ENCODE measurements at places on chromosomes 3 and 15.

GRCh38 chr3:190912736-190913135 lies 50.2 kb upstream of the GMNC start:
- DNase-seq, result no peak

- no peak for DNase-seq
Observed at GRCh38 chr3:4426782-4427344, 40.2 kb downstream of the SUMF1 start.

GRCh38 chr3:11703146-11703545 lies 59.4 kb upstream of the VGLL4 start:
- no peak for DNase-seq

GRCh38 chr15:64284042-64284441 lies 71.9 kb downstream of the CSNK1G1 start:
- DNase-seq, result no peak

GRCh38 chr3:120773932-120774331 lies 31.4 kb downstream of the GTF2E1 start:
- DNase-seq, result no peak

DNA sequence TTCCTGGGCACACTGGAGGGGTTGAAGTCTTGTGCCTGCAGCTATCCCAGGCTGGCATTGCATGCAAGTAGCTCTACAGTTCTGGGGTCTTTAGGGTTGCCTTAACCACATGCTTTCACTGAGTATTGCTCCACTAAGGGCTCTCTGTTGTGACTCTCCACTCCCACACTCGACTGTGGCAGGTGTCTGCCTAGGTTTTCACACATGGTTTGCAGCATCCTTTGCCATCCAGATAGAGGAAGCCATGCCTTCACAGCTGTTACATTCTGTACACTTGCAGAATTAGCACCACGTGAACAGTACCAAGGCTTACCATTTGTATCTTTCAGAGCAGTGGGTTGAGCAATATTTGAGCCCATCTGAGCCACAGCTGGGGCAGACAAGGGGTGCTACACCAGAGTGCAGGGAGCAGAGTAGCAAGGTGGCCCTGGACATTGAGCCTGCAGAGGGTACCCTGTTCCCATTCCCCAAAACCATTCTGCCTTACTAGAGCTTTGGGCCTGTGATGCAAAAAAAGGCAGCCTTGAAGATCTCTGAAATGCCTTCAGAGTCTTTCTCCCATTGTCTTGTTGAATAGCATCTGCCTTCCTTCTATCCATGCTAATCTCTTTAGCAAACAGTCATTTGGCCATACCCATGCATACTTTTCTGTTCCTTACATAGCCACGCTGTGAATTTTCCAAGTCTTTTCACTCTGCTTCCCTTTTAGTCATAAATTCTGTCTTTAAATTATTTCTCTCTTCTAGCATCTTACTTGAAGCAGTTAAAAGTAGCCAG lies 95.2 kb upstream of the PLCL2 start:
- no peak for DNase-seq

GRCh38 chr15:72227192-72227586 lies 3.8 kb downstream of the PKM start:
- peak; percentile 45 for DNase-seq

DNA sequence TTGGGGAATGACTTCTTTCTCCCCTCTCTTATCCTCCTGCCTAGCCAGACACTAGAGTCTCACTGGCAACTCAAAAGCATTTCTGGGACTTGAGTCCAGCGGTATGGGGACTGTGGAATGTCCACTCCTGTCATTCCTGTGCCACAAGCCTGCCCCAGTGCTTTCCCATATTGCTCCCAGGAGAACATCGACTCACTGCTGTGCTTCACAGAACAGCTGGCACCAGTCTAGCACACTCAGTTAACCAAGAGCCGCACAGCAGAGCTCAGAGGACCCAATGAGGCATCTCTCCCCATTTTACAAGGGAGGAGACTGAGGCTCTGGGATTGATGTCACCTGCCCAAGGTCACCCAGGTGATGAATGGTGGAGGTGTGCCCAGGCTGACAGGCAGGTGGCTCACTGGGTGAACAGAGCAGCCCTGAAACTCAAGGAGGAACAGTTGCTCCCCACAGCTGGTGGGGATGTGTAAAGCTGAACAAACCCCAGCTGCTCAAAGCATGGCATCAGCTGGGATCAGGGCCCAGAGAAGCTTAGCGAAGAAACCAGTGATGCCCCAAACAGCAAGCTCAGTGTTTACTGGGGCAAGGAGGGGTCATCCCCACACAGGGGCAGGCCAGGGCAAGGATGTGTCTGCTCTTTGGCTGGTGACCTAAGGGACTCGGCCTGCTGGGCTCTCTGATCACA lies 35.4 kb upstream of the DUSP7 start:
- no peak for DNase-seq

GRCh38 chr15:100926258-100926657 lies 7.1 kb downstream of the LRRK1 start:
- DNase-seq, result no peak

- DNase-seq, result no peak
Observed at GRCh38 chr3:15180042-15180611, 25.9 kb upstream of the CAPN7 start.

DNA sequence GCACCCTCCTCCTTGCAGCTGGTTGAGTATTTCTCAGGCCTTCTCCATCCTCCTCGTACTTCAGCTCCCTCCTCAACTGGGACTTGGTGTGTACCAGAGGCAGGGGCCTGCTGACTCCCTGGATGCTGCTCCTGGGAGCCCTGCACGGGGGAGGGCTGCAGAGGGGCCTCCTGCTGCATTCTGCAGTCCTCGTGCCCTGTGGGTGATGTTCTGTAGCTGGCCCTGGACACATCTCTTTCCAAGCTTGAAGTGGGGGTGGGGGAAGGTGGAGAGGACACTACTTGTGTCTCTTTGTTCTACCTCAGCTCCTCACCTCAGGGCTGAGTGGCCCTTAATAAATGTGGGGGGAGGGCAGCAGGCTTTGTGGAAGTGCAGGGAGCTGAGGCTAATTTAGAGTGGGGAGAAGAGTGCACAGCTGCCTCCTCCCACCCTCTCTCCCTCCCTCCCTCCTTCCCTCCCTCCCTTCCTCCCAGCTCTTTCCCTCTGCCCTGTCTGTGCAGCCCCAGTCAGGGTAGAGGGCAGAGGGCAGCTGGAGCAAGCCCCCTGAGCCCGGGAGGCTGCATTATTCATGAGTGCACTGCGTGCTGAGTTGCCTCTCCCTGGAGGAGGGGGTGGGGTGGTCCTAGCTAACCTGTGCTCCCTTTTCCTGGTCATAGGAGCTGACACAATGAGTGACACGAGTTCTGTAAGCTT lies 3.7 kb upstream of the GRM2 start:
- no peak for DNase-seq

- no peak for DNase-seq
Observed at GRCh38 chr15:90078965-90079364, 23.3 kb downstream of the IDH2 start.

DNA sequence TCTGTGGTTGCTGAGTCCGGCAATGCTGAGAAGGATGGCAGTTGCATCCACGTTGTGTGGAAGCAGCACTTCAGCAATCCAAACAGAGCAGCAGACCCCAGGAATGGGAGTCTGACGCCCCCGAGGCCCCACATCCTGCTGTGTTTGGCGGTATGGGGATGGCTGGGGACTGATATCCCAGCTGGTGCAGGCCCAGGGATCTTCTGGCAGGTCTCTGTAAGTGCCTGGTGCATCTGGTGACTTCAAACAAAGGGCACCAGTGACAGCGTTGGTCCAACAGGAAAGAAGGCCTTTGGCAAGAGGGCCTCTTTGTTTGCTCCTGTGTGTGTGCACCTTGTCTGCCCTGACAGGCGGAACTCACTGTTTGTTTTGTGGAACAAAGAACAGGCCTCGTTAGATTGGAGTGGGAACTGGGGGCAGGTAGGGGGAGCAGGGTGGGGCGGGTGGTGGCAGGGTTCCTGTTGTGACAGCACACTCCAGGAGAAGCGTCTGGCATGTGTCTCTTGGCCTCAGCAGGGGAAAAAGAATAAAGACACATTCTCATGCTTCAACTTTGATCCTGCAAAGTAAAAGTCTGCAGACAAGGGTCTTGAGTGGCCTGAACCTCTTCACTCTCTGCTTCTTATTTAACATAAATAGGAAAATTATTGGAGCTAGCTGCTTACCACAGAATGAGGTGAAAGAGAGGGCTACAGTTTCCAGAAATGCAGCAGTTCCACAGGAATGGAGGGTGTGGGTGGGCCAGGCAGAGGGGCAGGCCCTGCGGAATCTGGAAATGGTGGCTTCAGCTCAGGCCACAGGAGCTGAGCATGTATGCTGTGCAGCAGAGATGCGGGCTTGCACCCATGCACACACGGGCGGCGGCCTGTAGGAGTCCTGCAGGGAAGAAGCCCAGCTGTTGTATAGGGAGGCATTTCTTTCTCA lies 94.5 kb upstream of the MYZAP start:
- DNase-seq, result no peak

DNA sequence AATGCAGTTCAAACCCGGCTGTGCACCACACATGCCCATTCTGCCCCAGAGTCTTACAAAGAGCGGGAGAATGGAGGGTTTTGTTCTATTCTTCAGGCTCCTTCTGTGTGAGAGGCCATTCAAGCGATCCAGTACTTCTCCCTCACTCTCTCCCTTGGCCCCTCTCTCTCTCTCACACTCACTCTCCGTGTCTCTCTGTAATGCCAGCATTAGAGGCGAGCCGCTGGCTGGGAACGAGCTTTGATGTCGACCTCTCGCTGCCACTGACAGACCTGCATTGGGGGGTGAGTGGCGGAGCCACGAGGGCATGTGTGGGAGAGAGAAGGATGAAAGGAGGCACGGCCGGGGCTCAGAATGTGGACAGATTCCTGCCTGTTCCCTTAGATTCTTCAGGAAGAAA lies 231.7 kb upstream of the ARRDC4 start:
- DNase-seq, result no peak

- DNase-seq, result no peak
Observed at GRCh38 chr3:64094713-64095079, 71.4 kb upstream of the PSMD6 start.

- no peak for DNase-seq
Observed at GRCh38 chr3:23550402-23550801, 255.4 kb upstream of the UBE2E1 start.

DNA sequence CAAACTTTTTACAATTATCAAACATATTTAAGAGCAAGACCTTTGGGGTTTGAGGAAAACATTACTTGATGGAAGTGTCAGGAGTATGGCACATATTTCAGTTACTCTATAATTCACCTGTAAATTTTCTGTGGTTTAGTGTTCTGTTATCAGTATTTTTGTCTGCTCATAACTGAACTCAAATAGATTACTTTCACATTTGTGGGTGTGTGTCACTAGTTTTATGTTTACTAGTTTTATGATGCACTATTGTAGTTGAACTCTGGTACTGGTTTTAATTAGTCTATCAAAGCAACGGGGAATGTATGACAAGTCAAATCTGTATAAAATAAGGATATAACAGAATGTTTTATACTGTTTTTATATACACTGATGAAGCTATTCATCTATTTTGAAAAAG lies 27.2 kb downstream of the OXSM start:
- no peak for DNase-seq

DNA sequence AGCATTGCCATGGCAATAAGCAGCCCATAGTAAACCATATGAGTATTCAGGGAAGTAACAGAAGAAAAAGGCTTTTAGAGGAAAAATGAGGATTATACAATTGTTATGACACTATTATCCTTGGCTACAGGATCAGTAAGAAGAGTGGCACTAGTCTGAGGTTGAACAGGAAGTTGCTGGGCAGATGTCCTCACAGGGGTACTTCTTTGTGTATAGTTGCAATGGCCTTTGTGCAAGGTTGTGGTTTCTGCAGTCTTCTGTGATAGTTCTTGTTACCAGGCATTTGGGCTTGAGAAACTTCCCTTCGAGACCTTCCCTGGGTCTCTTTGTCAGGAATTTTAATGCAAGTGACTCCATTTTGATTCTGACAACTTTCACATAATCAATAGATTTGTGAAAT lies 100.6 kb upstream of the ATP11B start:
- DNase-seq, result no peak

GRCh38 chr3:126957776-126958637 lies 24.9 kb upstream of the PLXNA1 start:
- no peak for DNase-seq

GRCh38 chr3:31962801-31963205 lies 18.3 kb downstream of the OSBPL10 start:
- no peak for DNase-seq

- no peak for DNase-seq
Observed at GRCh38 chr3:178562143-178562946, 26.1 kb downstream of the KCNMB2 start.

GRCh38 chr3:152056481-152056880 lies 183.0 kb downstream of the SUCNR1 start:
- no peak for DNase-seq

DNA sequence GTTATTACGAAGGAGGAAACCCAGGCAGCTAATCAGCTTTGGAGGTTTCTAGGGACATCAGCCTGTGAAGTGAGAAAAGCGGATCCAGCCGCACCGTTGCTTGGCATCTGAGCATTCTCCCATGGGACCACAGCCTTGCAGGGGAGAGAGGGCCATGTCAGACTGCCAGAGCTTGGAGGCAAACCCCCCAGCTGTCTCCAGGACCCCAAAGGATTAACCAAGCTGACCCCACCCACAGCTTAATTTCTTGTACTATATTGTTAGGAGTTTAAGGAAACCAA lies 5.1 kb downstream of the IGDCC3 start:
- DNase-seq, result no peak

DNA sequence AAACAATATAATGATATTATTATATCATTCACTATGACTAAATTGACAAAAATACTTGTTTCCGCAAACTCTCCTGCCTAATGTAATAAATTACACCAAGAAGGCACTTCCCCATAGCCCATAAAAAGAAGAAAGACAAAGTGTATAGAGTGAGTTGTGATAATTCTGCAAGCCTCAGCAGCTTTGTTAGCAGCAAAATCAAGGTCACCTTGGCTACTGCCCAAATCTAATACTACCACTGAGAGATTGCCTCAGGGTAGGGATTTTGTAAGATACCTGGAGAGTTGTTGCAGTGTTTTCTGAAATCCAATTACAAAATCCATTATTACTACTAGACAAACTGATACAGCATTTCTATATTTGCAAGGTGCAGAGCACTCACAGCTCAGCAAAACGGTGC lies 503.5 kb downstream of the FGF12 start:
- DNase-seq, result no peak

DNA sequence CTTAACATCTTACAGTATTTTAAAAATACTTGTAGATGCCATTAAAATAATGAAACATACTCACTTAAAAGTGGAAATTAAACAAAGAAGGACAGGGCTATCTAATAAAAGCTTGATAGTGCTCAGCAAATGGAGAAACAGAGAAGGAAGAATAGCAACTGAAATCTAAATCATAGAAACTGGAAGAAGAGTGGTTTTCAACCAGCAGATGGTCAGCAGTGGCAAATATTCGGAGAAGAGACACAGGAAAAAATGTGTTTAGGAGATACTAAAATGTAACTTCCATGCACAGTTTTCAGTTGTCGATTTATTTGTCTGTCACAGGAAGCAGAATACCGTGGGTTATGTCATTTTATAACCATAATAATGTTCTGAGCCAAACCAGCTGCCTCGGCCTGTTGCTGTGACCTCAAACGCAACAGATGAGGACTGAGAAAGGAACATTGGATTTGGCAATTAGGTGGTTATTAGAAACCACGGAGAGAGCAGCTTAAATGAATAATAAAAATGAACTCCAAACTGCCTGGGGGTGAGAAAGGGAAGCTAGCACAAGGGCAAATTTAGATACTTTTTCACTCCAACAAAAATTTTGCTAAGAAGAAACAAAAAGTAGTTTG lies 246.6 kb upstream of the KCNMB2 start:
- DNase-seq, result no peak

All from stimulated activated CD4-positive, alpha-beta T cell treated with anti-CD3 and anti-CD28 coated beads, Interleukin-4, amount 100 ng/mL, for 1 hour (primary cell).